Kidney tubule cell (primary cell): ENCODE measurements at places on chromosomes 2 and 18.

DNA sequence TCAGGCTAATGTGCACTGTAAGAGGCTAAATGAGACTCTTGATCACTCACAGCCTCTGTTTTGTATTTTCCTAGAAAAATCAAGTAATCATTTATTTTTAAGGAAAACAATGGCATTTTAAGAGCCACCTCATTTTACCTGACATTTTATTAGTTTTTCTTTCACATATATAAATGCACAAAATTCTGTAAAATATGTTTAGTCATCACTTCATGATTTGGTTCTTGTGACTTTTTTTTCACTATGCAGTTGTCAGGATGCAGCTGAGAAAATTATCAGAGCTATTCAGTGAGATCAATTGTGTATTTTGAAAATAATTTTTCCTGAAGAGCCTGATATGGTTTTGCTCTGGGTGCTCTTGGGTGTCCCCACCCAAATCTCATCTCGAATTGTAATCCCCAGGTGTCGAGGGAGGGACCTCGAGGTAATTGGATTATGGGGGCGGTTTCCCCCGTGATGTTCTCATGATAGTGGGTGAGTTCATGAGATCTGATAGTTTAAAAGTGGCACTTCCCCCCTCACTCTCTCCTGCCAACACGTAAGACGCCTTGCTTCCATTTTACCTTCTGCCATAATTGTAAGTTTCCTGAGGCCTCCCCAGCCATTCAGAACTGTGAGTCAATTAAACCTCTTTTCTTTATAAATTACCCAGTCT lies 16.1 kb upstream of the ANXA4 start:
- no peak for DNase-seq

GRCh38 chr2:21658907-21659477 lies 535.2 kb downstream of the TDRD15 start:
- DNase-seq, result no peak

GRCh38 chr18:45666006-45666405 lies 50.7 kb downstream of the SLC14A2 start:
- DNase-seq, result no peak

GRCh38 chr2:100835006-100835659 lies 15.2 kb downstream of the NPAS2 start:
- no peak for DNase-seq

DNA sequence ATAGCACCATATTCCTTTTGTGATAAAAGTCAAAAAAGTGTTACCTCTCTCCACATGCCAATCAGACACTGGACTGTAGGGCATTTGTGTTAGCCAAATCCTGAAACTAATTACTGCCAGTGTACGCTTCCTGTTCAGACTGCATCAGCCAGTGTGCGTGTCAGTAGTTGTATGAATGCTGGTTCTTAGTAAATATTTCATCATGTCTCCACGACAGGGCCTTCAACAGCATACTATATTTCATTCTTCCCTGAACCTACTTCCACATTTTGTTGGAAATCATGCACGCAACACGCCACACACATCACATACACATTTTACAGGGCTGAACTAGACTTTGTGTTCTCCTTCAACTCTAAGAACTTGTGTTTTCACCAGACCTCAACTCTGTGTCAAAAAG lies 77.5 kb downstream of the EPB41L3 start:
- no peak for DNase-seq

DNA sequence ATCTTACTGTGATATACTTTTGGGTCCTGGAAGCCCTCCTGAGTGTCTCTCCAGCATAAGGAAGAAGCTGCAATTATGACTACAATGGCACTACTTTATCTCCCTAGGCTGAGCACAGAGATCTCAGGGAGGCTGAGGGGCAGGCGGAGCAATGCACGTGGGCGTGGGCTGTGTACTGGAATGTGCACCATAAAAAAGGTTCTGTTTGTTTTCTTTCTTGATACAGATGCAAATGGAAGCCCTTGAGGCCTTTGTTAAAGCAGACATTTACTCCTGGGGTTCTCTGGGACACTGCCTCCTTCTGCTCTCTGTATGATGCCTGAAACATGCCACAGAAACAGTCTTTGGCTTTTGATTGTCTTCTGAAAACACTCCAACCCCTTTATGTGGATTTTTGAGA lies 79.1 kb upstream of the DLX2 start:
- DNase-seq, result no peak

GRCh38 chr18:79241755-79242154 lies 154.0 kb upstream of the NFATC1 start:
- no peak for DNase-seq

GRCh38 chr18:36424741-36425142 lies 127.2 kb downstream of the FHOD3 start:
- peak; percentile 27 for DNase-seq

GRCh38 chr2:176192351-176192750 lies 3.9 kb downstream of the HOXD1 start:
- no peak for DNase-seq

DNA sequence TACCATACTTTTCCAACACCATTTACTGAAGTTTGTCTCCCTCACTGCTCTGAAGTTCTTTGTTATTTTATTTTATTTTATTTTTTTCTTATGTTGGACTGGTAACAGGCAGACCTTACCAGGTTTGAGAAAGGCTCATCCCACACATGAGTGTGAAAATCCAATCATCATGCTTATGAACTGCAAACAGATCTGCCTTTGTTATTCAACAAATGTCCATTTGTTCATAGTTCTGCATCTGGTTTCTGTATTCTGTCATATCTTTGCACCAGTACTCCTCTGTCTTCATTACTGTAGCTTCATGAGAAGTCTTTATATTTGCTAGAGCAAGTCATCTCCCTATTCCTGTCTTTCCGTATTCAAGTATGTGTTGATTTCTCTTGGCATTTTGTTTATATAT lies 5.3 kb downstream of the RNU2-63P start:
- no peak for DNase-seq

GRCh38 chr2:48906633-48907032 lies 151.1 kb upstream of the LHCGR start:
- DNase-seq, result no peak
